ENCODE measurements at places on chromosomes 13 and 19. TPM values are rescaled to one million over a fixed set of nuclear protein-coding genes. Genes with fewer than 3 reads are reported as not detected.

- DNase-seq = no peak
- no peaks in the 10 kb centered on the region for H3K36me3 ChIP-seq
- H3K4me1 ChIP-seq = peaks cover 3% of the 10 kb centered on the region
- peak overlapping the region; percentile 76 for H3K27ac ChIP-seq
- no peaks in the 10 kb centered on the region for H3K27me3 ChIP-seq
These were observed 88.8 kb downstream of the LMO7 start for GRCh38 chr13:75724752-75725517.

DNA sequence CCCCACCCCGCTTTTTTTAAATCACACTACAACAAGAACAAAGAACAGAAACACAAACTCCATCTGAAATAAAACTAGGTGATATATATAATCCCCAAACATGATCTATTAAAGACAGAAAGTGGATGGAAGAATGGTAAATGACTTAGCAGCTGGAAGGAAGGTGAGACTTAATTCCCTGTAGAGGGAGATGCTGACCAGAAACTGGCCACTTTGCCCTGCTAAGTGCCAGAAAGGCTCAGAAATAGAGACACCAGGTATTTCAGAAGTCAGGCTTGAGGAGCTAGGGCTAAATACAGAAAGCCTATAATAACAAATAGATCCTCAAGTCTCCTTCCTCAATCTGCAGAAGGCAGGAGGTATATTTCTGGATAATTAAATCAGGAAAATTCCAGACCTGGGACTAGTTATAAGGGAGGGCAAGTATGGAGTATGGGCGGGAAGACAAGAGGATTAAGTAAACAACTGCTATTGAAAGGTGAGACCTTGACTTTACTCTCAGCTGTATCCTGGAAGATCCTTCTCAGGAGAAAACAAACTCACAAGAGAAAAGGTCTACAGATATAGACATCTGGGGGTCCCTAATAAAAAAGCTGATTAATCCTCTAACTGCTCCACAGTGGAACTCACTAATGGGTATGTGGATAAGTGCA is 32.2 kb downstream of the MTRF1 start:
- DNase-seq = no peak
- H3K27me3 ChIP-seq = no peaks in the 10 kb centered on the region
- H3K4me3 ChIP-seq = no peak overlapping the region
- no peak overlapping the region for H3K27ac ChIP-seq

GRCh38 chr19:408441-408901 is 476 bp downstream of the C2CD4C start:
- no peak overlapping the region for H3K27ac ChIP-seq
- DNase-seq = no peak
- H3K27me3 ChIP-seq = peaks cover 51% of the 10 kb centered on the region
- peak overlapping the region; percentile 55 for H3K4me3 ChIP-seq
- peaks cover 17% of the 10 kb centered on the region for H3K4me1 ChIP-seq

KLK14 gene
- total RNA-seq = 0.89 TPM

GRCh38 chr13:29498426-29499040 is 97.0 kb downstream of the SLC7A1 start:
- H3K27ac ChIP-seq = no peak overlapping the region
- H3K36me3 ChIP-seq = no peaks in the 10 kb centered on the region
- H3K27me3 ChIP-seq = no peaks in the 10 kb centered on the region
- H3K4me3 ChIP-seq = no peak overlapping the region
- peaks cover 20% of the 10 kb centered on the region for H3K4me1 ChIP-seq
- no peak for DNase-seq
